ENCODE measurements at places on chromosomes 1 and 21.

- no peak for DNase-seq
Measured at GRCh38 chr1:10674700-10675609, 121.5 kb downstream of the CASZ1 start.

- DNase-seq: no peak
Measured at GRCh38 chr1:4165686-4166300, 265.7 kb upstream of the C1orf174 start.

DNA sequence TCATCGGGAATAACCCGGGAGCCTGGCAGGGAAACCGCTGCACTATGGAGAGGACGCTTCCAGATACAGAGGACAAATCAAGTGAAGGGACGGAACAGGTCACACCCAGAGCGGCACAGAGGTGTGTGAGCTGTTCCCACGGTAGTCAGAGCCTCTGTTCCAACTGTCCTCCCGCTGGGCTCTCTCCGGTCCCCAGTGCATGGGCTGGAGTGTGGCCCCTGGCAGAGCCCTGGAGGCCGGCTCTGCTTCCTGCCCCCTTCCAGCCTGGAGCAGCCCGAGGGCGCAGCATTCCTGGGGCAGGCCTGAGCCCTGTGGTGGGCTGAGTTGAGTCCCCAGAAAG, 11.9 kb upstream of the ZBTB21 start:
- DNase-seq: no peak

DNA sequence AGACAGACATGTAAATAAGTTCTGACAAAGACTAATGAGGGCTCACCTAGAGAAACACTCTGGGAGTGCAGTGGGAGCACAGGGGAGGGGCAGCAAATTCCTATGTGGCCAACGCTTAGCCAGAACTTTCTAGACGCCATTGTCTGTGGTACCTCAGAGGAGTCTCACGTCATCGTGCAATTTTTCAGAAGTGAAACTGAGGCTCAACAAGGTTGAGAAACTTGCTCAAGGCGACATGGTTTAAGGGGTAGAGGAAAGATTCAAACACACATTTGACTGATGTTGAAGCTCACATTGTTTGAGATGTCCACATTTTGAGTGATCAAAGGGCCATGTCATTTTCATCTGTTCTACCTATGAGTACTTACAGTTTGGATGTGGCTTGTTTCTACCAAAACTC, 152.6 kb upstream of the LMO4 start:
- DNase-seq: no peak

- DNase-seq: no peak
Measured at GRCh38 chr1:53693773-53694717, 44.9 kb downstream of the GLIS1 start.

DNA sequence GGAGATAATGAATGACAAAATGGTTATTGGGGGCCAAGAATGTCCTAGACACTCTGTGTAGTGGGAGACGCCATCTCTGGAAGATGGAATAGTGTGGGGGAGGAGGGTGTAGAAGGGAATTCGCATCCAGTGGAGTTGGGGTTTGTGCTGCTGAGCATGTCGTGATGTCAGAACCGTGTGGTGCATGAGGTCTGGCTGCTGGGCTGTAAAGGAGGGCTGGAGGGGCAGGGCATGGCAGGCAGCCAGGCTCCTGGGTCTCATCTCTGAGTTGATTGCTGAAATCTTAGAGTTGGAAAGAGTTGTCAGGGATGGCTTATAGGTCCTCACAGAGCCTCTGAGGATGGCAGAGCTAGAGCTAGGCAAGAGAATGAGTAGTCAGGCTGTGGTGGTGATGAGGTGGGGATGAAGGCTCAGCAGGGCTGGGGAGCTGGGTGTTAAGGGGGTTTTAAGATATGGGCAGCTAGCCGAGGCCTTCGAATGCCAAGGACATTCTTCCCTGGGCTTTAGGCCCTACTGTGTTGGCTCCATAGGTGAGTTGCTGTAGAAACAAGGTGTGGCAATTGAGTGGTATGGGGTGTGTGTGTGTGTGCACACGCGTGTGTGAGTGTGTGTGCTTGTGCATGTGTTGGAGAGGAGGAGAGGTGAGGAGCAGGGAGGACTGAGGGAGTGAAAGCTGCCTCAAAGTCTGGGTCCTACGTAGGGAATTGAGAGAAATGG, 1.9 kb downstream of the PPFIA4 start:
- no peak for DNase-seq

GRCh38 chr1:241308471-241308870, 48.5 kb downstream of the RGS7 start:
- DNase-seq: no peak

- DNase-seq: no peak
Measured at GRCh38 chr21:45534636-45535331, 7.5 kb downstream of the SLC19A1 start.

GRCh38 chr1:240772131-240772530, 160.2 kb upstream of the GREM2 start:
- DNase-seq: no peak

DNA sequence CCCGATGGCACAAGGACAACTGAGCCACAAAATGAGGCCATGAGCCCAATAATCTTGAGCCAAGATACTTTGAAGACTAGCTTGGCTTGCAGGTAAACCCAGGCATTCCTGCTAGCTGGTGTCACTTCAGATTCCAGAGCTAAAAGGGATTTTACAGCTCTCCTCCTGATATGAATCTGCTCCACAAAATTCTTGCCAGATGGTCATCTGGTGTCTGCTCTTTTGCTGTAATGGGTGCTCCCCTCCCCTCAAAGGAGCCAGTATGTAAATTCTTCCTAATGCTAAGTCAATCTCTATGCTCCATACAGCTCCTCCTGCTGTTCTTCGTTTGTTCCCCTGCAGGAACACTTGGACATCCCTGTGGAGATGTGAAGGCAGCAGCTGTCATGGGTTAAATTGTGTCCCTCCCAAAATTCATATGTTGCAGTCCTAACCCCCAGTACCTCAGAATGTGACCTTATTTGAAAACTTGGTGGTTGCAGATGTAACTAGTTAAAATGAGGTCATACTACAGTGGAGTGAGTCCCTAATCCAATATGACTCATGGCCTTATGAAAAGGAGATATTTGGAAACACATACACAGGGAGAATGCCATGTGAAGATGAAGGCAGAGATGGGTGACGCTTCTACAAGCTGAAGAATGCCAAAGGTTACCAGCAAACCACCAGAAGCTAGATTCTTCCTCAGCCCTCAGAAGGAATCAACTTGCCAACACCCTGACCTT, 180.6 kb upstream of the PALMD start:
- DNase-seq: no peak

DNA sequence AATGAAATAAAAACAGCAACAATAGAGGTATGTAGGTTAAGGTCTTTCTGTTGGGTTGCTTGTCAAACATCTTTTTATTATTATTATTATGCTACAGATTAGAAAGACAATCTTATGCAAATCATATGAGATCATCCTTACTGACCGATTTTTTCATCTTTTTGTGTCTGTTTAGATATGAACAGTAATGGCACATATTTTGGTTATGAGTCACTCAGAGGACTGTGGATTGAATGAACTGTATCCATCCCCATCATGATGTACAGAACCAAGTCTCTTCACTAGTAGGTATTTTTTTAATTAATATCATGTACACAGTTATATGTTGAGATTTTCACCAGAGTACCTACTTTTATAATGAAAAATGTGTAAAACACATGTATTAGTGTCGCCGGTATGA, 159.1 kb downstream of the CHRM3 start:
- no peak for DNase-seq

- no peak for DNase-seq
Measured at GRCh38 chr1:235093013-235093695, 35.5 kb downstream of the TOMM20 start.

DNA sequence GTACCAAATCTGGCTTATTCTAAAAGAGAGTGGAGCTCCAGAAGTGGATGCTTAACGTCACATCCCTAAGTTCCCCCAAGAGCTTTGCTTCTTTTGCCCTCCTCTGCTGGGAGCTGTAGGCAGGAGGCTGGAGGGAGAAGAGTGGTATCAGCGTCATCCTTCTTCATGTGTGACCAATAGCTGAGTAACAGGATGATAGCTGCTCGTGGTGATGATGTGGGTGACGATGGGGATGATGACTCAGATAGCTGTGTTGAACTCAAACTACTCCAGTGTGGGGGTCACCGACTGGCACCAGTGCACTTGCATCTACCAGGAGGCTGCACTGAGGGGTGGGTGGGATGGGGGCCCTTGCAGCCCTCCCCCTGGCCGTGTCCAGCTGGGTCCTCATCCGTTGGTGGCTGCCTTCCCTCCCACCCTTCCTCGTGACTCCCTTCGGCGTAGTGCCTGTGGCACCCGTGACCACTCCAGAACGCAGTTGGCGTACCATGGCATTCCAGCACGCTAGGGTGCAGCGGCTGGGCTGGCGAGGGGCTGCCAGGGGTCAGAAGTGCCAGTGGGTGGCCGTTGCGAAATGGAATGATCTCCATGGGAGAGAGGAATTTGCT, 1.1 kb downstream of the IGFN1 start:
- no peak for DNase-seq

GRCh38 chr1:226625832-226626576, 77.4 kb downstream of the STUM start:
- DNase-seq: no peak

- no peak for DNase-seq
Measured at GRCh38 chr1:229105109-229105508, 165.8 kb upstream of the RAB4A start.

GRCh38 chr1:170077926-170078325, 3.4 kb upstream of the KIFAP3 start:
- DNase-seq: no peak

Measured in CD8-positive, alpha-beta T cell (primary cell).